Suprapubic skin (tissue), 4 donors: ENCODE measurements at places on chromosomes 2 and 18.
A peak's percentile ranks its signal among the peaks of the same experiment; 100 is the strongest.

DNA sequence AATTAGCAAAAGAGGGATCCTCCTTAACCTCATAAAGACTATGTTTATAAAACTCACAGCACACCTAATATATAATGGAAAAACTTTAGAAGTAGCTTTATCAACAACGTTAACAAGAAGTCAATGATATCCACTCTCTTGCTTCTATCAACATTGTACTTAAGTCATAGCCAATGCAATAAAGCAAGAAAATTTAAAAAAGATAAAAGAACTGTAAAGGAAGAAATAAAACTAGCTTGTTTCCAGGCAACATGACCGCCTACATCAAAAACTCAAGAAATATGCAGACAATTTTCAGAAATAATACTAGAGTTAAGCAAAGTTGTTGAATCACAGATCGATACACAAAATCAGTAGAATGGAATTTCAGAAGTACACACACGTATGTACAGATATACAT, 375.5 kb upstream of the SPRED2 start:
- no peak overlapping the region for H3K4me3 ChIP-seq
- no peak overlapping the region for H3K27ac ChIP-seq
- H3K4me1 ChIP-seq = no peaks in the 10 kb centered on the region
- no peak for DNase-seq
- no peaks in the 10 kb centered on the region for H3K27me3 ChIP-seq

DNA sequence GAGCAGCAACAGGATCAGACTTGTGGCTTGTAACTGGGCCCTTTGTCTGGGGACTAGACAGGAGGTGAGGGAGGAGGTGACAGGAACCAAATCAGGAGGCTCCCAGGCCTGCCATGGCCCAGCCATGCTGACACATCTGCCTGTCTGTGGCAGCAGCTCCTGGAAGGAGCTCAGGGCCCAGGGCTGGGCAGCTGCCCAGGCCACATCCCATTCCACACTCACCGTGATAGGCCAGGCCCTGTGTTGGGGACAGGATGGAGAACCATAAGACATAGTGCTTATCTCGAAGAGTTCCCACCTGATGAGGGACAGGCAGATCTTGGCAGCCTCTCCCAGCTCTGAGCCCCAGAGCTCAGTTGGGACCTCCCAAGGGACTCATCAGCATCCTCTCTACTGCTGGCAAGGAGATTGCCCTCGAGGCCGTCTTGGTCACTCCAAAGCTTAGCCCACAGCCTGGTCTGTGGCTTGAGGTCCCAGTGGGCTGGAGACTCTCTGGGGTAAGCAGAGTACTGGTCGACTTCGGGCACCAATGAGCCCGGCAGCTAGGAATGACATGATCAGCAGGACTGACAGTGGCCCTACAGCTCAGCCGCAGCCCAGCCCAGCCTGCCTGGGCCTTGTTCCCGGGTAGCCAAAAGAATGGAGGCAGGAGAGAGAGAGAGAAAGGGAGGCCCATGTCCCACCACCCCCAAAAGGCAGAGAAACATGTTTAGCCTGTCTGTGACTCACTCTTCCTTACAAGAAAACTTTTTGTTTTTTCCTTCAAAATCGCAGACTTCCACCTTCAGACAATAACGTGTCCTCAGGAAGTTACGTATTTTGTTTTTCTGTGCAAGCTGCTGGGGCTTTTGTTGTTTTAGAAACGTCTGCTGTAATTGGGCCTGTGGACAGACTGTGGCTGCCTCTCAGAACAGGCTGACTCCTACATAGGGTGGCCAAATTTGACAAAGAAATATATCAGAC, 82.1 kb downstream of the HS1BP3 start:
- H3K27ac ChIP-seq = peak overlapping the region; percentile 39
- peaks cover 60% of the 10 kb centered on the region for H3K4me1 ChIP-seq
- no peaks in the 10 kb centered on the region for H3K27me3 ChIP-seq
- DNase-seq = no peak
- H3K36me3 ChIP-seq = no peaks in the 10 kb centered on the region

GRCh38 chr18:35502052-35502451, 4.3 kb upstream of the INO80C start:
- no peak overlapping the region for H3K4me3 ChIP-seq
- DNase-seq = no peak
- peak overlapping the region; percentile 18 for H3K27ac ChIP-seq
- peaks cover 22% of the 10 kb centered on the region for H3K4me1 ChIP-seq
- no peaks in the 10 kb centered on the region for H3K27me3 ChIP-seq
- H3K36me3 ChIP-seq = no peaks in the 10 kb centered on the region

DNA sequence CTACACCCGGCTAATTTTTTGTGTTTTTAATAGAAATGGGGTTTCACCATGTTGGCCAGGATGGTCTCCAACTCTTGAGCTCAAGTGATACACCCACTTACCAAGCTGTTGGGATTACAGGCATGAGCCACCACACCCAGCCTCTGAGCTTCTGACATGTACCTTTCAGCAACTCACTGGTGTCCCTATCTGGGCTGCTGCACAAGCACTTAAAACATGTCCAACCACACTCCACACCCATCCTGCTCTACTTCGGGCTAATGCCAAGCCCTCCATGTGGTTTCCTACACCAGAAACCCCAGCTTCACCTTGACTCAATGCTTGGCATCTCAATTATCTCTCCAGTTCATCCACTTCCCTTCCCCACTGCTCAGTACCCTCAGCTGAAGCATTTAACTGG, 22.4 kb upstream of the ARMC9 start:
- no peaks in the 10 kb centered on the region for H3K27me3 ChIP-seq
- peaks cover 21% of the 10 kb centered on the region for H3K36me3 ChIP-seq
- no peak for DNase-seq
- no peak overlapping the region for H3K27ac ChIP-seq
- H3K4me1 ChIP-seq = no peaks in the 10 kb centered on the region

DNA sequence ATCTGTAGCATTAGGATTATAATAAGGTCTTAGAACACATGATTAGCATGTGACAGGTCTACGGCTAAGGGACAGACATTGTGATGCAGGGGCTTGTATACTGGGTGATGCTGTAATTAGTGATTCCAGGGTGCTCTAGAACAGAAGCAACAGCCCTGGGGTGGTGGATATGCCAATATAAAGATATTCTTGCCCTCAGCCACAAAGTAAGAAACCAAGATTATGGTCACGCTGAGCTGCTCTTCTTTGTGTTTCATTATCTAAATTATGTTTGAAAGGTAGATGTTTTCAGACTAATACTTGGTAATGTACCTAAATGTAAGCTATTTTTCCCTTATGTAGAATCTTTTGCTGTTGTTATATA, 45.3 kb downstream of the FN1 start:
- no peak for DNase-seq
- H3K4me1 ChIP-seq = no peaks in the 10 kb centered on the region
- H3K36me3 ChIP-seq = peaks cover 23% of the 10 kb centered on the region
- H3K27ac ChIP-seq = no peak overlapping the region
- no peaks in the 10 kb centered on the region for H3K27me3 ChIP-seq
- H3K4me3 ChIP-seq = no peak overlapping the region

- H3K36me3 ChIP-seq = no peaks in the 10 kb centered on the region
- H3K4me1 ChIP-seq = peaks cover 72% of the 10 kb centered on the region
- H3K4me3 ChIP-seq = no peak overlapping the region
- no peak for DNase-seq
- H3K27ac ChIP-seq = peak overlapping the region; percentile 61
- H3K27me3 ChIP-seq = no peaks in the 10 kb centered on the region
These were observed 43.0 kb upstream of the SLC1A4 start for GRCh38 chr2:64945973-64946768.

GRCh38 chr2:239378918-239379640, 21.7 kb downstream of the HDAC4 start:
- H3K27ac ChIP-seq = no peak overlapping the region
- H3K36me3 ChIP-seq = peaks cover 6% of the 10 kb centered on the region
- peak; percentile 72 for DNase-seq
- H3K4me3 ChIP-seq = no peak overlapping the region
- peaks cover 4% of the 10 kb centered on the region for H3K4me1 ChIP-seq

GRCh38 chr18:47151439-47151838, 1.1 kb upstream of the HDHD2 start:
- no peak overlapping the region for H3K27ac ChIP-seq
- H3K4me3 ChIP-seq = peak overlapping the region; percentile 67
- H3K36me3 ChIP-seq = peaks cover 26% of the 10 kb centered on the region
- DNase-seq = no peak
- H3K27me3 ChIP-seq = no peaks in the 10 kb centered on the region

DNA sequence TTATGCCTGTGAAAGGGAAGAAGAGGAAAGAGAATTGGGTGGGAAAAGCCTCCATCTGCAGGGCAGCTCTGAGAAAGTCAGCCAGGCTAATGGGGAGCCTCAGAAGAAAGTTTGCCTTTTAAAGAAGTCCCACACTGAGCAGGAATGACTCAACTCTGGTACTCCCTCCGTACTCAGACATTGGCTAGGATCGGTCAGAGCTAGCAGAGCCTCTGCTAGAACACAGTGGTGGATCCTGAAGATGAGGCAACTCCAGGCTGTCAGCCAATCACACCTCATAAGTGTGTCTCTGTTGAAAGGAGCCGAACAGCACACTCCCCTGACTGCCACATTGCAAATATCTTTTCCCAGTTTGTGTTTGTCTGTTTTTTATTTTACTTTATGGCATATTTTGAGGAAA, 96.9 kb downstream of the HNRNPLL start:
- H3K27ac ChIP-seq = no peak overlapping the region
- H3K4me3 ChIP-seq = no peak overlapping the region
- peaks cover 16% of the 10 kb centered on the region for H3K4me1 ChIP-seq
- H3K36me3 ChIP-seq = no peaks in the 10 kb centered on the region
- DNase-seq = peak; percentile 77
- H3K27me3 ChIP-seq = no peaks in the 10 kb centered on the region

DNA sequence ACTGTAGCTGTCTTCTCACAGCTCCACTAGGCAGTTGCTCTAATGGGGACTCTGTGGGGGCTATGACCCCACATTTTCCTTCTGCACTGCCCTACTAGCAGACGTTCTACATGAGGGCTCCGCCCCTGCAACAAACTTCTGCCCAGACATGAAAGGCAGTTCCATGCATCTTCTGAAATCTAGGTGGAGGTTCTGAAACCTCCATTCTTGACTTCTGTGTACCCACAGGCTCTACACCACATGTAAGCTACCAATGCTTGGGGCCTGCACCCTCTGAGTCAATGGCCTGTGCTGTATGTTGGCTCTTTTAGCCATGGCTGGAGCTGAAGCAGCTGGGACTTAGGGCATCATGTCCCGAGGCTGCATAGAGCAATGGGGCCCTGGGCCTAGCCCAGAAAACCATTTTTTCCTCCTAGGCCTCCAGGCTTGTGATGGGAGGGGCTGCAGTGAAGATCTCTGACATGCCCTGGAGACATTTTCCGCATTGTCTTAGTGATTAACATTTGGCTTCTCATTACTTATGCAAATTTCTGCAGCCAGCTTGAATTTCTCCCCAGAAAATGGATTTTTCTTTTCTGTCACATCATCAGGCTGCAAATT, 123.0 kb downstream of the MYCN start:
- H3K27ac ChIP-seq = no peak overlapping the region
- H3K36me3 ChIP-seq = no peaks in the 10 kb centered on the region
- H3K4me3 ChIP-seq = no peak overlapping the region
- DNase-seq = no peak
- no peaks in the 10 kb centered on the region for H3K27me3 ChIP-seq

DNA sequence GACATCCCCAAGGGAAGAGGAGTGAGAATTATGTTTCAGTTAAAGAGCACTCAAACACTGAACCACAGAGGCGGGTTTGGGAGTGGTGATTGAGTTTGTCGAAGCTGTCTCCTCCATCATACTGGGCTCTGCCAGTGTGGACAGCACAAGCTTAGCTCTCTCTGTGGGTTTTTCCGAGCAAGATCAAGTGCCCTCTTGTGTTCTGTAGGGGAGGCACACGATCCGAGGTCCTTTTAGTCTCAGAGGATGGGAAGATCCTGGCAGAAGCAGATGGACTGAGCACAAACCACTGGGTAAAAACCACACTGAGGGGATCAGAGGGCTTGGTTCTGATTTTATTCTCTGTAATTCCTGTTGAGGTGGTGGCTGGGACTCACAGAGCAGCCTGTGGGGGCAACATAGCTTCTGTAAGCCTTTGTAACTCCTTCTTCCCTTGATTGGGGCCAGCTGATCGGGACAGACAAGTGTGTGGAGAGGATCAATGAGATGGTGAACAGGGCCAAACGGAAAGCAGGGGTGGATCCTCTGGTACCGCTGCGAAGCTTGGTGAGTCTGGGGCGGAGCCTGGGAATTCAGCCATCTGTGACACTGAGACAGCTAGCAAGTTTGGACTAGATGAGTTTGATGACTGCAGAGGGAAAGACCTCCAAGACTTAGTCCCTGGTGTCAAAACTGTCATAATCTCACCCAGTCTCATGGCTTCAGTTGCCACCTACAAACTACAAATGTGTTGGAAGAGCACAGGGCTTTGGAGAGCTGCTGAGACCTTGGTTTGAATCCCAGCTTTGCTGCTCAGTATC, 2.0 kb downstream of the NAGK start:
- H3K27me3 ChIP-seq = no peaks in the 10 kb centered on the region
- no peak for DNase-seq
- H3K27ac ChIP-seq = no peak overlapping the region
- H3K4me1 ChIP-seq = peaks cover 61% of the 10 kb centered on the region

DNA sequence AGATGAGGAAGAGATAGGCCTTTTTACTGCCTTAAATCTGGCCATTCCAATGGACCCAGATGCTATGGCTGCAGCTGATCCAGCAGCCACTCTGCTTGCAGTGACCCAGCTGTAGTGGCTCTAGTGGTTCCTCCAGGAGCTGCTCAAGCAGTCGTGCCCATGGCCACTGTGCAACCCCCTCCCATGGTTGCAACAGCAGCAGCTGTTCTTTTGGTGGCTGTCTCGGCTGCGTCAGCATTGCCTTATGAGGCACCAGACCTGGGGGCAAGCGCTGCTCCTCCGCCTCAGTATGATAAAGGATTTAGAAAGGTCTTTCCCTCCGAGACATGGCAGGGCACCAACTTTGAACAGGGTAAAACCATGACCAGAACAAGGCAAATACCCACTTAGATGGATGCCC, 384.9 kb upstream of the DCC start:
- no peaks in the 10 kb centered on the region for H3K4me1 ChIP-seq
- H3K27ac ChIP-seq = no peak overlapping the region
- DNase-seq = no peak

- peaks cover 19% of the 10 kb centered on the region for H3K4me1 ChIP-seq
- no peak overlapping the region for H3K4me3 ChIP-seq
- no peaks in the 10 kb centered on the region for H3K36me3 ChIP-seq
- H3K27ac ChIP-seq = no peak overlapping the region
- no peaks in the 10 kb centered on the region for H3K27me3 ChIP-seq
These were observed 182.5 kb downstream of the ACKR3 start for GRCh38 chr2:236752096-236752495.

DNA sequence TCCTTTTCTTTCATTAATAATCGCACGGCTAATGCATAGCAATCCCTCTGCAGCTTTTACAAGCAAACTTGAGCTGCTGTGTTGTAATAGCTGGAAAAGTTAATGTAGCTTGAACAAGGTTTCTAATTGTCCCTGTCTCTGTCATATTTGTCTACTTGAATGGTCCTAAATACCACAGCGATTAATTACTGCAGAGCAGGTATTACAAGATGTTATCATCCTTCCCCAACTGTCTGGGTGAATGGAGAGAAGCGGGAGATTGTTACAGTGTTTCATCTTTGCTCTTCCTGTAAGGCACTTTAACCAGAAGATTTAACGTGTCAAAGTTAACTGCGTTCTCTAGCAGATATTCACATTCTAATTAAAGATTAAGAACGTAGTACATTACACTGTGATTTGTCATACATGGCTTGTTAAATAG, 422.2 kb upstream of the POU3F3 start:
- H3K36me3 ChIP-seq = no peaks in the 10 kb centered on the region
- no peak for DNase-seq
- H3K4me1 ChIP-seq = peaks cover 5% of the 10 kb centered on the region
- H3K27ac ChIP-seq = no peak overlapping the region

- DNase-seq = no peak
- no peak overlapping the region for H3K27ac ChIP-seq
- H3K36me3 ChIP-seq = no peaks in the 10 kb centered on the region
These were observed 209.4 kb downstream of the ZEB2 start for GRCh38 chr2:144310484-144310883.
